ENCODE measurements at places on chromosomes 6 and 20.
A peak's percentile ranks its signal among the peaks of the same experiment; 100 is the strongest.

DNA sequence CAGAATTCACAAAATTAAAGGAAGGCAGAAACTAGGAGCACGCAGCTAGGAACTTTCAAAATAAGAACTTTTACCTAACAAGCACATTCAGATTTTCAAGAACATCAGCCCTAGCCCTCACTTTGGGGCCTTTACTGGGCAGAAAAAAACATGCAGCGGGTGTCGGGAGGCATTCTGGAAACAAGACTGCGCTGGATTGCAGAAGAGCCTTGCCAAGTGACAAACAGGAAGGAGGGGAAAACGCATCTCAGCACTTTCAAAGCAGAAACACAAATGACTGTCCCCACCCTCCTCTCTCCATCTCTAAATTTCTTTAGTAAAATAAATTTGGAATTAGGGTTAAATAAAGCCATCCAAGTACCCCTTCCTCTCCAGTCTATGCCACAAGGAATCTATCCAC lies 74.6 kb upstream of the RREB1 start:
- DNase-seq, result no peak

- DNase-seq, result peak; percentile 38
Observed at GRCh38 chr20:47334022-47334551, 22.4 kb downstream of the ZMYND8 start.

DNA sequence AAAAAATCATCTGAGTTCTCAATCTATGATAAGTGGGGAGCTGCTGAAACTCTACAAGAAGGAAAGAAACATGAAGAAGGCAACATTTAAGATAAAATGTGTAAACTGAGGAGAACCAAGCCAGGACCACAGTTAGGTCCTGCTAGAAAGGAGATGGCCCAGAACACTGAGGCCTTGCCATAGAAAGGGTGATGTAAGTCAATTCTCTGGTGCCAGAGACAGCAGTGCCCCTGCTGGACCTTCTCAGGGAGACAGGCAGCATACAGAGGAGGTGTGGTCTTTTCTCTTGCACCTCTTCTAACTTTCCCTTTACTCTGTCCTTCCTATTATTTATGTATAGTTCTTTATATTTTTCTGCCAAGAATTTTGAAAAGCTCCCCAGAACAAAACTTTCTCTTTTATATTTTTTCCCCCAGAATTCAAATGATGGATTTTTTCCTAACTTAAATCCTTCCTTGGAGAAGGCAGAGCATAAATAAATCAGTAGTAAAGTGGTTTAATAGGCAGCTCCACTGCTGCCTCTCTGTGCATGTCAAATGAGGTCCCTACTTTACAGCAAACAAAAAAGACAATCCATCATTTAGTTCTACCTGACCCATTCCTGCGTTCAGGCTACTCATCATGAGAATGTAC lies 9.0 kb downstream of the UQCC2 start:
- DNase-seq, result peak; percentile 70

DNA sequence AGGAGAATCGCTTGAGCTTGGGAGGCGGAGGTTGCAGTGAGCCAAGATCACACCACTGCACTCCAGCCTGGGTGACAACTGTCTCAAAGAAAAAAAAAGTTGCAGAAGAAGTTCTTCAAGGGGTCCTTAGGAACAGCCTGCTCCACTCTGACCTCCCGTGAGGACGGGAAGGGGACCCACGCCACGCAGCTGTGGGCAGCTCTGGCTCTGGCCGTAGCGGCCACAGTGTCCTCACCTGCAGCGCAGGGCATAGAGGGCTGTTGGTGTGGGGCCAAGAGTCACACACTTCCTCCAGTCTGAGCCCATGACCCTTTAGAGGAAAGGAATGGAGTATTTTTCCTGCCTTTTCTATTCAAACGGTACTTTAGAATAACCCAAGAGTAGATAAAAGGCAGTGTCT lies 5.4 kb downstream of the NTSR1 start:
- no peak for DNase-seq

GRCh38 chr6:134467620-134468019 lies 149.7 kb upstream of the SGK1 start:
- DNase-seq, result peak; percentile 19

- DNase-seq, result no peak
Observed at GRCh38 chr6:138456401-138456790, 42.9 kb downstream of the NHSL1 start.

DNA sequence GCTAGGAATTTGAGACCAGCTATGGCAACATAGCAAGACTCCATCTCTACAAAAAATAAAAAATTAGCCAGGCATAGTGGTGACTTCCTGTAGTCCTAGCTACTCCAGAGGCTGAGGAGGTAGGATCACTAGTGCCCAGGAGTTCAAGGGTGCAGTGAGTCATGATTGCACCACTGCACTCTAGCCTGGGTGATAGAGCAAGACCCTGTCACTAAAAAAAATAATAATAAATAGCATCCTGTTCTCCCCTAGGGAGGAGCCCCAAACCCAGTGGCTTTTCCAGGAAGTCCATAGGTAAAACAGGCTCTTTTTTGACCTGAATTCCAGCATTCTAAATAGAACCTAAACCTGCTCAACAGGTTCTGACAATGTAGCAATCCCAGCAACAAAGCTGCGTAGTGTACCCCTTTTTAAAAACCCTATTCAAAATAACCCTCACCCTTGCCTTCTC lies 192.0 kb downstream of the ALDH8A1 start:
- no peak for DNase-seq

DNA sequence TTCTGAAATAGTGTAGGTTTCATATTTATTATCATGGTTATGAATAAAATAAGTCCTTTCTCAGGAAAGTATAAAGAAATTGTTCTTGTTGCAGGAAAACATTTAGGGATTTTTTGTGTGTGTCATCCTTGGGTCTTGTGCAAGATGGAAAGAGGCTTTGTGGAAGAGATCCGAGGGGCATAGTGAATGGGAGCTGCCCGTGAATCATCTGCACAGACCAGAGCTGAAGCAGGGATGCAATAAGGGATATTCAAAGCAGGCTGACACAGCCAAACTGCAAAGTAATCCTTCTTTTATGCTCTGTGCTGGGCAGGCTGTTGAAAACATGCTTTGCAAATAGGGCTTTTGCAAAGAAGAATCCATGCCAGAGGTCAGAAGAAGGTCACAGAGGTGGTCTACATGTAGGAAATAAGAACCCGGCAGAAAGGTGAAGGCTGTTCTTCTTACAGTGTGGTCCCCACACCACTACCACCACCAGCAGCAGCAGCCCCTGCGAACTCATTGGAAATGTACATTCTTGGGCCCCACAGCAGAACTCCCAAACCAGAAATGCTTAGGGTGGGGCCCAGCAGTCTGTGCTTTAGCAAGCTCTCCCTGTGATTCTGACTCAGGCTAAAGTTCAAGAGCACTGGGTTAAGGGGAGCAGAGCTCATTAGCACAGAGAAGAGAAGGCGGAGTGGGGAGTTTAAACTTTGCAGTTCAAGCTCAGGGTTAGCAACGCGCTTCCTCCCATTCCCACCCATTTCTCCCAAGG lies 237.6 kb downstream of the QKI start:
- no peak for DNase-seq

DNA sequence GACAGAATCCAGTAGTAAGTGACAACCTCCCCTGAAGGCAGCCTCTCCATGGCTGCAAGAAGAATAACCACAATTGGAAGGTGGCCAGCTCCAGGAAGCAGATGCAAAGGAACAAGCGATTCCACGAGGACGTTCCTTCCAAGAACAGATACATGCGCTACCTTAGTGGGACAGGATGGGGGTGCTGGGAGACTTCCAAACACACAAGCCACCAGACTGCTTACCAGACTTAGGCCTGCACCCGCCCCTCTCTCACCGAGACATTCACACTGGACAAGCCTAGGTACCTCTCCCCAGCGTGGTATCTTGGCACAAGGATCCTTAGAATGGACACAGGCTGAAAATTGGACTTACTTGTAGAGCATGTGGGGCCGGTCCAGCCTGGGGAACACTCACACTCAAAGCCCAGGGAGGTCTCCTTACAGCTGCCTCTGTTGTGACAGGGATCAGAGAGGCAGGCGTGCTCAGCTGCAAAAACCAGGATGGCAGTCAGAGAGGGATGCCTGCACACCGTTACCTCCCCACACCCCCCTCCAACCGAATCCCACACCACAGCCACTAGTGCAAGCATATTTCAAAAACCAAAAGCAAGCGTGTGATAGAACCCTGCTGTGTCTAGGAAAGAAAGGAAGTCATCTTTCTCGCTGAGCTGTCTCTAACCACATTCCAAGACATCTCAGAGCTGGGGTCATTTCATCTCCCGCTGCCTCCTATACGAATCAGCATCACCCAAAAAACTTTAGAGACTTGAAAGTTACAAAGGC lies 22.4 kb downstream of the JAG1 start:
- DNase-seq, result no peak

GRCh38 chr6:97705568-97705967 lies 422.6 kb upstream of the MMS22L start:
- DNase-seq, result peak; percentile 60

DNA sequence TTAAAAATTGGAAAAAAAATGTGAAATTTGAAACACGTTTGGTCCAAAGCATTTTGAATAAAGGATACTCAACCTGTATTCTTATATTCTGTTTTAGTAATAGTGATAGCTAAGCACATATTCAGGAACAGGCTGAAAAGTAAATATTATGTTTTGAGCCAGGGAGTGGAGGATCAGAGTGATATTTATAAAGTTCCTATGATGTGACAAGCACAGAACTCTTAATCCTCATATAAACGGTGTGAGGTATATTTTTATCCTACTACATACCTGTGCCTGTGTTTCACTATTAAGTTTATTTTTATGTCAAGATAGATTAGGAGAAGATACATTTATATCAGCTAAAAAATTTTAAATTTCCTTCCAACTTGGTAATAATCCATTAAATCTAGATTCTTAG lies 225.5 kb downstream of the EPHA7 start:
- no peak for DNase-seq

DNA sequence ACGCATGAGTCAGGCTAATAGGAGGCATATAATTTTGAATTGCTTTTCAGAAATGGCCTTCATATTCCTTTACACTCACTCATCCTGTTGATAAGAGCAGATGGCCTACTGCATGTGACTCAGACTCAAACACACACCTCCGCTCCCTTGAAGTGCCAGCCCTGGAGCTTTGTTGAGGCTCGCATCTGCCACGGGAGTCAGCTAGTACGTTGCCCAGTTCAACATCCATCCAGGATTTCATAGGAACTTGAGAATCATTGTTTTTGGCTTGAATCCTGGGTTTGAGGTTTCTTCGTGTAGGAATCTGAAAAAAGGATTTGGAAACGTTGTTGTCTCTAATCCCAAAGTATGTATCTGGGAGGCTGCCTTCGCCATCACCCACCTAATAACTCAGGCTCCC lies 87.4 kb upstream of the JAG1 start:
- no peak for DNase-seq

DNA sequence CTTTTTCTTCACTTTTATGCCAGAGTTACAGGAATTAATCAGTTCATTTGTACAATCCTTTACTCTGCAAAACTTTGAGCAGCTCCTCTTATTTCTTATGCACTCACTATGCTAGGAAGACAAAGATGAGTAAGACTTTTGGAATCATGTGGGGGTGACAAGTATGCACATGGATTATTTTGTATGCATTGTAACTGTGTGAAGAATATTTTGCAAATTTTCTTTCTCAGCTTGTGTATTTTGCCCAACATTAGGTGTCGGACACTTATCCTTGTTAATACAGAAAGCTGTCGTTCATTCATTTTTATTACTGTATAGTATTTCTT lies 88.6 kb downstream of the PPP1R14C start:
- no peak for DNase-seq
